NAMALWA (cell line): ENCODE measurements at places on chromosomes 13 and 19.
A peak's percentile ranks its signal among the peaks of the same experiment; 100 is the strongest.

GRCh38 chr13:60363288-60363687, 33.7 kb upstream of the TDRD3 start:
- DNase-seq, result no peak

GRCh38 chr13:98199480-98199879, 22.4 kb upstream of the RNF113B start:
- no peak for DNase-seq

- no peak for DNase-seq
These were observed 21.3 kb upstream of the MTRF1 start for GRCh38 chr13:41284512-41285288.

GRCh38 chr19:36210497-36210896, 4.0 kb downstream of the ZNF565 start:
- DNase-seq, result no peak

GRCh38 chr13:48502601-48503319, 30.1 kb downstream of the RCBTB2 start:
- DNase-seq, result no peak

GRCh38 chr13:73825143-73825542, 309.1 kb downstream of the KLF12 start:
- no peak for DNase-seq

- peak; percentile 77 for DNase-seq
These were observed 1.4 kb upstream of the RAVER1 start for GRCh38 chr19:10334588-10335351.

- peak; percentile 72 for DNase-seq
These were observed 31.1 kb downstream of the RDH8 start for GRCh38 chr19:10044390-10044789.

DNA sequence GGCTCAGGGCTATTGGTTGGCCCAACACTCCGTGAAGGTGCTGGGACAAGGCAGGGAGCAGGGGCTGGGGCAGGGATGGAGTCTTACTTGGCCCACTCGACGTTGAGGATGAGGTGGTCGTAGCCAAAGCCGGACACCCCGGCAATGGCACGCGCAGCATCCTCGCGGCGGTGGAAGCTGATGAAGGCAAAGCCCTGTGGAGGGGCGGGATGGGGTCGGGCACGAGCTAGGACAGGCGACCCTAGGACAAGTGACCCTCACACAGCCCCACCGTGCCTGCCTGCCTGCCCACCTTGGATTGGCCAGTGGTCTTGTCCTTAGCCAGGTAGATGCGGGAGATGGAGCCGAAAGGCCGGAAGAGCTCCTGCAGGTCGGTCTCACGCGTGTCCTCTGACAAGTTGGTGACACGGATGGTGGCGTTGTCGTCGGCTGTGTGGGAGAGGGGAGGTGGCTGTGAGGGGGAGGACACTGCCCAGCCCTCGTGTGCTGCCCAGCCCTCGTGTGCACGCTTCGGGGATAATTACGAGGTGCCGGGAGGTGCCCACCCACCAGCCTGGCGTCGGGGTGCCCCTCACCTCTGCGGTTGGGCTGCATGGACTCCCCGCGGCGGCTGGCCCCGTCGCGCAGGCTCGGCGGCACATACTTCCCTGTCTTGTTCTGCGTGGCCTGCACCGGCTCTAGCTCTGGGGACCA, 4.0 kb downstream of the P2RY11 start:
- DNase-seq, result no peak

GRCh38 chr19:10797078-10797477, 38.9 kb downstream of the TMED1 start:
- no peak for DNase-seq

DNA sequence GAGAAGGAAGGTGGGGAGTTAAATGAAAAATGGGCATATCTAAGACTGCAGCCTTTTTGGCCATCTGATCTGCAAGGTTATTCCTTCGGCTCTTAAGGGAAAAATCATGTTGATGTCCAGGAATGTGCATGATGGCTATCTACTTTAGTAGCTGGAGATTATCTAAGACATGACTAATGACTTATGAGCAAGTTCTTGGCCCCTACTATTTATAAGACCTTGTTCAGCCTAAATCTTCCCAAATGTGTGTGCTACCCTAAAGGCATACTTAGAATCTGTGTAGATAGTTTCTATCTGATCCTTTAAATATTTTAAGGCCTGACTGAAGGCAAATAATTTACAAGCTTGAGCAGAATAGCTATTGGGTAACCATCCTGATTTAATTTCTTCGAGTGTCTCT, 41.8 kb upstream of the CD177 start:
- DNase-seq, result no peak

DNA sequence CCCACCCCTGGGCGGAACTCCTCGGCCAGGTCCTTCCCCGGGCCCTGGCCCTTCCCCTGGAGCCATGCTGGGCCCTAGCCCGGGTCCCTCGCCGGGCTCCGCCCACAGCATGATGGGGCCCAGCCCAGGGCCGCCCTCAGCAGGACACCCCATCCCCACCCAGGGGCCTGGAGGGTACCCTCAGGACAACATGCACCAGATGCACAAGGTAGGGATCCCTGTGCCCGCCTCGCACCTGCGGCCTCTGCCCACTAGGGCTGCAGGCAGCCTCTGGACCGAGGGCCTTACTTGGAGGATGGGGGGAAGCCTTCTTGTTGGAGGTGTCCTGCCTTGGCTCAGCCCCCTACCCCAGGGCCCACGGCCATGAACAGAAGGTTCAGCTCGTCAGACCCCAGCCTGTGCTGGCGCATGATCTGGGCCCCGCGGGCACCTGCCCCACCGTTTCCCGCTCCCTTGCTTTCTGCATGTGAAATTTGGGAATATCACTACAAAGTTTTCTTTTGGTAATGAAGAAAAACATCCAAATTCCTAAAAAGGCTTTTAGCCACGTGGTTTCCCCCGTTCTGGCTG, 23.4 kb downstream of the SMARCA4 start:
- DNase-seq, result no peak

DNA sequence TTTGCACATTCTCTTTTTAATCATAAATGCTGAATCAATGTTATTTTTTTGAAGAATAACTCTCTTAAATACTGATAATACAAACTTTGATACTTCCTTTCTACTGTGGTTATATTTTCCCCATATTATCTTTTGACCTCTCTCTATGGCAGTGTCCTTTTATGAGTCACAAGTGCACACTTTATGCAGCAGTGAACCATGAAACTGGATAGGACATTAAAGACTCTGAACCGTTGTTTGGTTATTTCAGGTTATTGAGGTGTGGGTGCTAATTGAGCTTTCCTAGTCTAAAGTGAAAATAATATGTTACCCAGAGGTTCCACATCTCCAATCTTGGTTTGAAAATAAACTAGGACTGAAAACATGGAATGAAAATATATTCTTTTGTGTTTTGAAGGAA, 71.4 kb downstream of the DGKH start:
- no peak for DNase-seq

- no peak for DNase-seq
These were observed 14.1 kb upstream of the ZFP14 start for GRCh38 chr19:36392916-36393673.

- no peak for DNase-seq
These were observed 62.9 kb upstream of the PCDH8 start for GRCh38 chr13:52911340-52911739.

DNA sequence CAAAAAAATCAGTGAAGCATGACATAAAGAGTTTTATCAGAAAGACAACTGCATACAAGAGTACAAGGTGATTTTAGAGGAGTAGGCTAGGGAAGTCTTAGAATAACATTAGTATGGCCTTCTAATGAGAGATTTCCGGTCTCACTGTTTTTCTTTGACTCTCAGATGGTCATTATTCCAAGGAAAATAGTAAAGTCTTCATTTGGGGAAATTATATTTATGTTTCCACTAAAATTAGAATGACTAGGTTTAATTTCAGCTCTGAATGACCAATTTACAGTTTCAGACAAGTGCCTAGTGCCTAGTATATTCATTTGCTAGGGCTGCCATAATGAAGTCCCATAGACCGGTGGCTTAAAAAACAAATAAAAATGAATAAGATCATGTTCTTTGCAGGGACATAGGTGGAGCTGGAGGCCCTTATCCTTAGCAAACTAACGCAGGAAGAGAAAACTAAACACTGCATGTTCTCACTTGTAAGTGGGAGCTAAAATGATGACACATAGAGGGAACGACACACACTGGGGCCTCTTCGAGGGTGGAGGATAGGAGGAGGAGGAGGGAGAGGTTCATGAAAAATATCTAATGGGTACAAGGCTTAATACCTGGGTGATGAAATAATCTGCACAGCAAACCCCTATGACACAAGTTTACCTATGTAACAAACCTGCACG, 303.1 kb downstream of the PCDH9 start:
- no peak for DNase-seq

- no peak for DNase-seq
These were observed 1.4 kb downstream of the MLNR start for GRCh38 chr13:49221590-49221965.

DNA sequence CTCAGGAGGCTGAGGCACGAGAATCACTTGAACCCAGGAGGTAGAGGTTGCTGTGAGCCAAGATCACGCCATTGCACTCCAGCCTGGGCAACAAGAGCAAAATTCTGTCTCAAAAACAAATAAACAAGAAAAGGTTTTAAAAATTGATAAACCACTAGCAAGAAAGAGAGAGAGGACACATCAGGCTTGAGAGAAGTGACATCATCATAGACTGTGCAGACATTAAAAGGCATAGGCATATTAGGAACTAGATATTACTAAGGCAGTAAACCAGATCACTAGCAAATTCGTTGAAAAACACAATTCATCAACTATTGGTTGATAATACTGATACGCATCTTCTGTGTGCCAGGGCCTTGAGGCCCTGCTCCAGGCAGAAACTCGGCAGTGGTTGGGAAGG, 7.7 kb downstream of the A1BG start:
- DNase-seq, result no peak

- no peak for DNase-seq
These were observed 20.7 kb downstream of the AKAP8 start for GRCh38 chr19:15358918-15359317.

DNA sequence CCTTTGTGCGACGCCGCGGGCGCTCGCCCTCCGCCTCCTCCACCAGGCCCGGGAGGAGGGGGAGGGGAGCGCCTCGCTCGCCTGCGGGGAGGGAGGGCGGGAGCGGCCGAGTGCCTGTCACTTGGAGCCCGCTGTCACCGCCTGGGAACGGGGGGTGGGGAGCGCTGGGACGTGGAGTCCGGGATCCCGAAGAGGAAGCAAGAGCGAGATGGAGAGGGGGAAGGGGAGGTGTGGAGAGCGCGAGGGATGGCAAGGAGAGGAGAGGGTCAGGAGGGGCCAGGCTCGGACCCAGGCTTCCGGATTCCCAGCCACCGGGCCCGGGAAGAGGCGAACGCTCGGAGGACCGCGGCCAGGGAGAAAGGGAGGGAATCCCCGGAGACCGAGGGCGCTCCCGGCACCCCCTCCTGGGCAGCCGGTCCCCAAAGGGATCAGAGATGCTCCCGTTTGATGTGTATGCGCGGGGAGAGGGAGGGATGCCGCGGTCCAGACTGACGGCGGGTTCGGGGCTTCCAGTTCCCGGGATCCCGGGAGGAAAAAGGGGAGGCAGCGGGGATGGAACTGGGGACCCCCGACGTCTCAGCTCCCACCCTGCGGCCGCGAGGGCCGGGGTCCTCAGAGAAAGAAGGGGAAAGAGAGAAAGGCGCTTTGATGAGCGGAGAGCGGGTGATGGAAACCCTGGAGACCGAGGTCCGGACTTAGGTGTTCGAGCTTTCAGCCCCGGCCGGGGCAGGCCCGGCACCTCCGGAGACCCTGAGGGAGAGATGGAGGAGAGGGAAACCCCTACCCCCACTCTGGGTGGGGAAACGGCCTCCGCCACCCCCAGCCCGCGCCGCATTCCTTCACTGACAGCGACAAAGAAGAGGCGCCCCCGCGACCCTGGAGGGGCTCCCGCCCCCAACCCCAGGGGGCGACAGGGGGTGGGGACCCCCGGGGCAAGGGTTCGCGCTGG, 4.7 kb upstream of the DPF1 start:
- no peak for DNase-seq

GRCh38 chr19:48615231-48616040, 560 bp upstream of the FAM83E start:
- DNase-seq, result no peak

- no peak for DNase-seq
These were observed 1.0 kb upstream of the PLK5 start for GRCh38 chr19:1522838-1523237.

GRCh38 chr19:3145909-3146676, 10.3 kb downstream of the GNA15 start:
- no peak for DNase-seq

DNA sequence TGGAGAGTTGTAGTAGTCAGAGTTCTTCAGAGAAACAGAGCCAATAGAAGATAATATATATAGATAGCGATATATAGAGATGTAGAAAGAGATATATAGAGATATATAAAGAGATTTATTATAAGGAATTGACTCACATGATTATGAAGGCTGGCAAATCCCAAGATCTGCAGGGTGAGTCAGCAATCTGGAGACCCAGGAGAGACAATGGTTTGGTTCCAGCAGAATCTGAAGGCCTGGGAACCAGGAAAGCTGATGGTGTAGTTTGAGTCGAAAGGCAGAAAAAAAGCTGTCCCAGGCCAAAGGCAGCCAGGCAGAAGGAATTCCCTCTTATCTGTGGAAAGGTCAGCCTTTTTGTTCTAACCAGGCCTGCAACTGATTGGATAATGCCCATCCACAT, 194.1 kb downstream of the NUFIP1 start:
- no peak for DNase-seq

DNA sequence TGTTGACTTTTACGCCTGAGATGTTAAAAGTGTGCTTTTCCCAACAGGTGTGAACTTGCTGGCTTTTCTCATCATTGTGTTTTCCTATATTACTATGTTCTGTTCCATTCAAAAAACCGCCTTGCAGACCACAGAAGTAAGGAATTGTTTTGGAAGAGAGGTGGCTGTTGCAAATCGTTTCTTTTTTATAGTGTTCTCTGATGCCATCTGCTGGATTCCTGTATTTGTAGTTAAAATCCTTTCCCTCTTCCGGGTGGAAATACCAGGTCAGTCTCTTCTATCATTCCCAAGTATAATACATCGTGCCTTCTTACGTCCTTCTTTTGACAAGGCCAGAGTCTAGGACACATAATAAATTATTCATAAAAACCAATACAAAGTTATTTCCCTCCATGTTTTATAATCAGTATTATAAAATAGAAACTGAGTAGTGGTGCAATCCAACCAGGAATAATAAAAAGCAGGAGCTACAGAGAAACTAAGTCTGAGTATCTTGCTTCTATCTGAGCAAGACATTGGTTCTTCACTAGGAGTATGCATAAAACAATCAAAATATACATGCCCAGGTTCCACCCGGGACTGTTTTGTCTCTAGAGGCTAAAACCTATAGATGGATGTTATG, 57.9 kb downstream of the RXFP2 start:
- DNase-seq, result no peak

GRCh38 chr13:22644941-22645340, 535.8 kb upstream of the SGCG start:
- no peak for DNase-seq

GRCh38 chr19:20165971-20166592, 932 bp upstream of the ZNF486 start:
- DNase-seq, result no peak

- DNase-seq, result no peak
These were observed 96.6 kb upstream of the LSM14A start for GRCh38 chr19:34075661-34076091.

- DNase-seq, result no peak
These were observed 160.0 kb upstream of the ATXN8OS start for GRCh38 chr13:69947582-69947981.

GRCh38 chr19:15666883-15667282, 6.0 kb upstream of the CYP4F12 start:
- DNase-seq, result no peak
